ENCODE measurements at places on chromosomes 3 and 15.

DNA sequence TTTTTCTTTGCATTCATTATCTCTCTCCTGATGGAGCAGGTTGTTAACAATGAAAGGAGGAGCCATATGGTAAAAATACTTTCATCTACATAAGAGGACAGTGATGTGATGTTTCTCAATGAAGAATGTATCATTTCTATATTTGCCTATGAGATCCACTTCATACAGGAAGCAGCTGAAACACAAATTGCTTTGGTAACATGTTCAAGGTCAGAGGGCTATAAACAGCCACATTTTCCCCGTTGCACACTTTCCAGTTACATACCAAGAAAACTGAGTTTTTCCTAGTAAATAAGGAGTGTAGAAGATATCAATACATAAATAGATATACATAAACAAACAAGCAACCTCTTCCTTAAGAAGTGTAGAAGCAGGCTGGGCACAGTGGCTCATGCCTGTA, 32.6 kb upstream of the GYG1 start:
- DNase-seq: no peak

- peak; percentile 61 for DNase-seq
Observed at GRCh38 chr3:50242851-50243542, 7.0 kb downstream of the GNAI2 start.

GRCh38 chr3:105119801-105120340, 246.8 kb upstream of the ALCAM start:
- DNase-seq: no peak

DNA sequence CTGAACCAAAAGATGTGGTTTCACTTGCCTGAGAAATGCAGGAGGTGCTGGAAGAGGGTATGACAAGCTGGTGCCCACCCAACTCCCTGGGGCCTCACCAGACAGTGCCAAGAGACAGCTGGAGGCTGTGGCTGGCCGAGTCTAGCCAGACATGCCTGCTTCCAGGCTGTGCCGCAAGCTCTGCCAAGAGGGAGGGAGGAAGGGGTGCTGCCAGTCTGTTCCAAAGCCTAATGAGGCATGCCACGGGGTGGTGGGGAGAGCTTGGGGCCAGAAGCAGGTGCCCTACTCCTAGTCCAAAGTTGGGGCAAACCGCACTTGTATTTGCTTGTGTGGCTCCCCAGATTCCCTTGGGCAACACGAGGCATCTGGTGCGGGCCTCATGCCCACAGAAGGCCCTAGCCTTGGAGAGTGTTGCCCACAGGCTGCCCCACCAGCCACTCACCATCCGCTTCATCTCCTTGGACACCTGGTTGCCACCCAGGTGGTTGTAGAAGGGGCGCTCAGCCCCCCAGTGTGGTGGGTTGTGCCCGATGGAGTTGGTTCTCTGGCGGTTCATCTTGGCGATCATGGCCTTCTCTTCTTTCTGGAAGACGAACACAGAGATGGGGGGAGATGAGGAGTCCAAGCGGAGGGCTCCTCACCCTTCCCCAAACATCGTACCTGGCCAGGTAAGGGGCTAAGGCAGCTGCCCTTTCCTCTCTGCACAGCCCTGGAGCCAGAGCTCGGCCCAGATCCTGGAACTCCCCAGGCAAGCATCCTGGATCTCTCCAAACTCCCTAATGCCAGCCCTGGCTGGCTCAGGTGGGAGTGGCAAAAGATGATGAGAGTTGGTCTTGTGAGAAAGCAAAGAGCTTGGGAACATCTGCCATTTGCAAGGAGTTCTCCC, 123.4 kb downstream of the SEC22A start:
- no peak for DNase-seq

DNA sequence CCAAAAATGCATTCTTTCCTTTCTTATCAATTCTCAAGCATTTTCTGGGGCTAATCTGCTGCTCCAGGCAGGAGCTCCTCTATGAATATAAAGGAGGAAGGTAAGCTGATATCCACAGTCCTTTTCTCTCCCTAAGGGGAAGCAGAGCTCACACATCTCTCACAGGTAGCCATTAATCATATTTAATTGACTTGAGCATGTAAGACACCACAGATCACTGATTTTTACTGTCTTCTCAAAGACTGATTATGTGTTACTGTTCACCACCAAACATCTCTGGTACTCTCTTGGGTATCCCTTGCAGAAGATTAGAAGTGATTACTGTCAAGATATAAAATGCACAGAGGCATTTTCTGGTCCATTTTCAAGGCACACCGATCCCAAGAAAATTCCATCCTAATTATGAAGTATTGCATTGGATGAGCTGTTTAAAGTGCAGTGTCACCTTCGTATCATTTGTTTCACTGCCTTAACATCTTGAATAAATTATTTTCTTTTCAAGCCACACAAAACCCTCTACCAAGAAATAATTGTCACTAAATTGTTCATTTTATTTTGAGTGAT, 100.7 kb downstream of the ARPP21 start:
- no peak for DNase-seq

GRCh38 chr15:35630532-35630931, 84.6 kb upstream of the DPH6 start:
- no peak for DNase-seq

- DNase-seq: no peak
Observed at GRCh38 chr3:128278761-128279600, 125.7 kb downstream of the EEFSEC start.

- DNase-seq: no peak
Observed at GRCh38 chr3:185270262-185270955, 16.6 kb upstream of the EHHADH start.

GRCh38 chr15:68676926-68677325, 98.1 kb downstream of the CORO2B start:
- DNase-seq: no peak

DNA sequence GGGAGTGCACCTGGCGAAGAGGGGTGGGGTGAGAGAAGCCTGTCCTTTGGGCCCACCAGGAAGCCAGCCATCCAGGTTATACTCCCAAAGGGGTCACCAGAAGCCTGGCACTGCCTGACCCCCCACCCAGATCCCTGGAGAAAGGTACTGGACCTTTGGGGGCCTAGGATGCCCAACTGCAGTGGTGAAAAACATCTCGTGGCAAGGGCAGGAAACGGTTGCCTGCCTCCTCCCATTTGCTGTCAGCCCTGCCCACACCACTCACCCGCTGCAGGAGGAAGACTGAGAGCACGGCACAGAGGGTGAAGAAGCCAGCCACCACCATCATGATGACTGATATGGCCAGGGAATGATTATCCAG, 2.2 kb upstream of the ULK3 start:
- peak; percentile 88 for DNase-seq

DNA sequence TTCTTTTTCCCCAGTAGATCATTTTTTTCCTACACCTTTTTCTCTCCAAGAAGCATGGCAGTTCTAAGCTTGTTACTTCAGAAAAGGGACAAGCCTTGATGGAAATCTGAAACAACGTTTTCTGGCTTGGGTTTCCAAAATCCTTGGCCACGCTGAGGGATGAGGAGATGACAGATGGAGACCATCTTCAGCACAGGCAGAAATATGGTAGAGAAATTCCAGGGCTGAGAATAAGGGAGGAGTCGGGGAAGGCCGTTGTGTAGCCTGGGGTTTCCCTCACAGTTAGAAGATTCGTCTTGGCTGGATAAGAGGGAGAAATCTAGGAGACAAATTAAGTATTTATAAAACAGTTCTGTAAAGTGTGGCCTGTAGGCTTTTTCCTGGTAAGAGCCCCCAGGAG, 33.9 kb upstream of the STT3B start:
- no peak for DNase-seq

DNA sequence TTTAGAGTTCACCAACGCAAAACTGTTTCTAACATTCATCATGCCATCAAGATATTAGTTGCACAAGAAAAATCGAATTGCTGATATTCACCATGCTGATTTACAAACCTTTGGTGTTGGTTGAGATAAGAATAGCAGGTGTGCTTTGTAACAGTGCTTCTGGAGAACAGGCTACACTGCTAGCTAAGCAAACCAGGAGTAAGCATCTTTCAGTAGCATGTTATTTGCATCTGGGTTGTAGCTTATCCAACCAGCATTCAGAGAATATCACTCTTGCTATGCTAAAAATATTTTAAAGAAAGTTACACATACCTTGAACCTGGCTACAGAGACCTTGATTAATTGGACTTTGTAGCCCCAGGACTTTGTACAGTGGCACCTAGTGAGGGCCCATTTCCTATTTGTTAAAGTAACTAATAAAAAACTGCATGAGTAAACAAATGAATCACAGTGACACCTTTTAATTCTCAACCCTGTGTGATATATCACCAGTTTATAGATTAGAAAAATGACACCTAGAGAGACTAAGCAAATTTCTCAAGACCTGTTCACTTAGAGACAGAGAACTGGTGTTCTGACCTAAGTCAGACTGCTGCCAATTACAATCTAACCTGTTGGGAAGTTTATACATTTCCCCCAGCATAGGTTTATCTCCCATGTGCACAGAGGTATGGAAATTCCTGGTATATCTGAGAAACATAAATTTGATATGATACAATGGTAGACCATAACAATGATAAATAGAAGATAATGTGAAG, 435.5 kb upstream of the TGFBR2 start:
- DNase-seq: no peak

DNA sequence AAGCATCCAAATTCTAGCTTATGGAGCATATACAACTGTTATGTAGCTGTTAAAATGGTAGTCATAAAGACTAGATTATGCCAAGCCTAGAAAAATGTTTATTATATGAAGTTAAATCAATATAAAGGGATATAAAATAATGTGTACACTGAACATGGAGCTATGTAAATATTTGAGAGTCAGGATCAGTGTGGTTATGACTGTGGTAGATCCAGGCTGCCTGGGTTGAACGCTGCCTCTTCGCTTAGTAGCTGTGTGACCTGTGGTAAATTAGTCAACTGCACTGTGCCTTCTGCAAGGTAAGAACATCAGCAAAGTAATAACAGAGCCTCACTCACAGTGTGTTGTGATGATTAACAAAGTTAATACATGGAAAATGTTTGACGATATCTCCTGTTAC, 212.2 kb downstream of the RBMS3 start:
- DNase-seq: no peak

GRCh38 chr3:31193871-31194270, 299.4 kb upstream of the GADL1 start:
- no peak for DNase-seq

GRCh38 chr3:18558507-18558906, 133.4 kb upstream of the SATB1 start:
- peak; percentile 74 for DNase-seq

All from activated CD4-positive, alpha-beta T cell treated with anti-CD3 and anti-CD28 coated beads, Interleukin-10, Interleukin-2, amounts not matched to agents 100 ng/mL and 50 ng/mL, durations not matched to agents 16 hours and 8 hours (primary cell).